ENCODE measurements at places on chromosomes 2 and 18. TPM values are rescaled to one million over a fixed set of nuclear protein-coding genes. Genes with fewer than 3 reads are reported as not detected.

GRCh38 chr2:20472569-20472968, 25.7 kb downstream of the RHOB start:
- DNase-seq, result no peak

ABHD3 gene
- total RNA-seq, result 15.2 TPM

MEIS1 gene
- total RNA-seq, result 91.5 TPM

GDF7 gene
- 11.8 TPM for total RNA-seq

GRCh38 chr2:216133397-216133796, 24.2 kb downstream of the XRCC5 start:
- no peak for DNase-seq

- peak; percentile 83 for DNase-seq
Observed at GRCh38 chr18:62101321-62101721, 85.5 kb downstream of the PIGN start.

SCN9A gene
- 8.2 TPM for total RNA-seq

GRCh38 chr2:121746071-121746578, 9.3 kb upstream of the TSN start:
- no peak for DNase-seq

MROH2A gene
- total RNA-seq, result not detected

KCNE4 gene
- total RNA-seq, result 133 TPM

GRCh38 chr18:37674570-37674969, 109.0 kb upstream of the CELF4 start:
- DNase-seq, result no peak

IL36A gene
- total RNA-seq, result not detected

DNA sequence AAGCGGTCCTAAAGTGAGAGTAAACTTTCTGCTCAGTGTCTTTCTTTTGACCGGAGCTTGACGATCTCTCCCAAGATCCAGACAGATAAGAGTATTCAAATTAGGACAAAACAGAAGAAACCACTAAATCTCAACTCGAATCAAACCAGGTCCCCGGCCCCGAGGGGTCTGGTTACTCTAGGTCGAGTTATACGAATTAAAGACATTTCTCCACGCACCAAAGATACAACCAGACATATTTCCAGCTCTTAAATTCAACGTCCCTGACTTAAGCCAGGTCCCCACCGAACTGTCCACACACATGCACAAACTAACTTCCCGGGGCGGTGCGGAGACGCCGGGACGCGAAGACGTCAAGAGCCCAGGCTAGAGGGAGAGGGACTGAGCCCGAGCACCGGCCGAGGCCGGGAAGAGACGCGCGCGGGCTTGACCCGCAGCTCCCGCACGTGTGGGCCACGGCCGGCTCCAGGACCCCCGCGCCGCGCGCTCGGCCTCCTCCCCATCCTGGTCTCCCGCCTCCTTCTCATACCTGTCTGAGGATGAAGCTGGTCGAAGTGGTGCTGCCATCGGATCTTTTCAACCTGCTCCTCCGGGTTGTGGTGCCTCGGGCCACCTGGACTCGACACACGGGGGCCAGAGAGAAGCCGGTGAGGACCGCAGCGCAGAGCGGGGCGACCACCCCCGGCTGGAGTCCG, 896 bp downstream of the CACNB4 start:
- DNase-seq, result peak; percentile 66

DNA sequence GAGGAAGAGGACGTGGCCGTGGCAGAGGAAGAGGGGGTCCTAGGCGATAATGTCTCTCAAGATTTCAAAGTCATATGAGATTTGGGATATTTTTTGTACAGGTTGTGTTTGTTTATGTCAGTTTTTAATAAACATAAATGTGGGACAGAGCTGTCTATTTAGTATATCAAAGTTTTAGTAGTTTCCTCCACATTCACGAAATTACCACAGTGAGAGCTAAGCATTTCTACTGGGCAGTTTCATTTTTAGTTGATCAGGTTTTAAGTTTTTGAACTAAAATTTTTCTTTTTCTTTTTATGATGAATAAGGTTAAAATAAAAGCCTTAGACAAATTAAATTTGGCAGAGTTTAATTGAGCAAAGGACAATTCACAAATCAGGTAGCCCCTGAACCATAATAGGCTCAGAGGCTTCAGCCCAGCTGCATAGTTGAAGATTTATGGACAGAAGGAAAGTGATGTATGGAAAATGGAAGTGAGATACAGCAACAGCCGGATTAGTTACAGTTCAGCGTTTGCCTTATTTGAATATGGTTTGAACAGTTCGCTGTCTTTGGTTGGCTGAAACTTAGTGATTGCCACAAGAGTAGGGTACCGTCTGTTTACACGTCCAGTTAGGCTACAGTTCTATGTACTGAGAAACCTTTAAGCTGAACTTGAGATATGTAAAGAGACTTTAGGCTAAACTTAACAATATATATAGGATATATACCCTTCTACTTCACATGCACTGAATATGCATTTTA, 17.1 kb downstream of the SNRPD1 start:
- DNase-seq, result no peak

DNA sequence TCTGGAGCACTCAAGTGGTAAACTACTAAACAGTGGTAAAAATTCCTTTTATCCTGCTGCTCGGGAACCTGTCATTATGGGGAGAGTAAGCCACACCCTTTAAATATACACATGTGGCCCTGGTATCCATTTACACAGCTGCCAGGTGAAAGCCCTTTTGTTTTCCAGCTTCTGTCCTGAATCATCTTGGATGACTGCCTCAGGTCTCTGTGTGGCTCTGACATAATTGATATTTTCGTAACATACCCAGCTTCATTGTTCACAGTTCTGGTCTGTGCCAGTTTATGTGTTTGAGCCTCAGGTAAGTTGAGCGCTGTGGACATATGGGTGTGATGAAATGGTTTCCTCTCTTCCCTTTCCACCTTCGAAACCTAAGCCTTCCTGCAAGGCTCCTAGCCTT, 15.7 kb upstream of the TTC39C start:
- no peak for DNase-seq

DNA sequence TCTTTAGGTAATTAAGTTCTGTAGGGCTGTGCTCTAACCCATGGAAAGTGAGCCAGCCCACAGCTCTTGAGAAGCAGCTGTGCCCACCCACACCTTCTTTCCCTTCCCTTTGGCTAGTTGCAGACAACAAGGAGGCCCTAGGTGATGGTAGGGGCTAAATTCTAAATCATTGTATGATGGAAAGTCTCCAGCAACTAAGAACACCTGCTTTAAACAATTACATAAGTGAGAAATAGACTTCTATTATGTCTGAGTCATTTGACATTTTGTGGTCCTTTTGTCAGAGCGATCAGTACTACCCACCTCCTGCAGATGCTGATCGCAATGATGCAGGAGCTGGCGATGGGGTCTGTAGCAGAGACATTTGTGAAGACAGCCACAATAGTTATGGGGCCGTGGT, 79.6 kb downstream of the TEX51 start:
- DNase-seq, result no peak

DNA sequence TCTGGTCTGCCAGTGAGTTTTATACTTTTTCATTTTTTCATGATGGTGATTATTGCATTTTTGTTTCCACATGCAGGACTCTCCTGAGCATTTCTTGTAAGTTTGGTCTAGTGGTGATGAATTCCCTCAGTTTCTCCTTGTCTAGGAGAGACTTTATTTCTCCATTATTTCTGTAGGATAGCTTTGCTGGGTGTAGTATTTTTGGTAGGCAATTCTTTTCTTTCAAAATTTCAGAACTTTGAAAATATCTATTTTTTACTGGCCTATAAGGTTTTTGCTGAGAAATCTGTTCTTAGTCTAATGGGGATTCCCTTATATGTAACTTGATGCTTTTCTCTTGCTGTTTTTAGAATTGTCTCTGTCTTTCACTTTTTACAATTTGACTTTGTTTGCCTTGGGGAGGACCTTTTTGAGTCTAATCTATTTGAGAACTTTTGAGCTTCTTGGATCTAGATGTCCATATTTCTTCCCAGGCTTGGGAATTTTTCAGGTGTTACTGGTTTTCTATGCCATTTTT, 149.1 kb downstream of the UBR3 start:
- DNase-seq, result no peak

GRCh38 chr2:102126660-102127059, 15.9 kb upstream of the IL1R1 start:
- no peak for DNase-seq

DNA sequence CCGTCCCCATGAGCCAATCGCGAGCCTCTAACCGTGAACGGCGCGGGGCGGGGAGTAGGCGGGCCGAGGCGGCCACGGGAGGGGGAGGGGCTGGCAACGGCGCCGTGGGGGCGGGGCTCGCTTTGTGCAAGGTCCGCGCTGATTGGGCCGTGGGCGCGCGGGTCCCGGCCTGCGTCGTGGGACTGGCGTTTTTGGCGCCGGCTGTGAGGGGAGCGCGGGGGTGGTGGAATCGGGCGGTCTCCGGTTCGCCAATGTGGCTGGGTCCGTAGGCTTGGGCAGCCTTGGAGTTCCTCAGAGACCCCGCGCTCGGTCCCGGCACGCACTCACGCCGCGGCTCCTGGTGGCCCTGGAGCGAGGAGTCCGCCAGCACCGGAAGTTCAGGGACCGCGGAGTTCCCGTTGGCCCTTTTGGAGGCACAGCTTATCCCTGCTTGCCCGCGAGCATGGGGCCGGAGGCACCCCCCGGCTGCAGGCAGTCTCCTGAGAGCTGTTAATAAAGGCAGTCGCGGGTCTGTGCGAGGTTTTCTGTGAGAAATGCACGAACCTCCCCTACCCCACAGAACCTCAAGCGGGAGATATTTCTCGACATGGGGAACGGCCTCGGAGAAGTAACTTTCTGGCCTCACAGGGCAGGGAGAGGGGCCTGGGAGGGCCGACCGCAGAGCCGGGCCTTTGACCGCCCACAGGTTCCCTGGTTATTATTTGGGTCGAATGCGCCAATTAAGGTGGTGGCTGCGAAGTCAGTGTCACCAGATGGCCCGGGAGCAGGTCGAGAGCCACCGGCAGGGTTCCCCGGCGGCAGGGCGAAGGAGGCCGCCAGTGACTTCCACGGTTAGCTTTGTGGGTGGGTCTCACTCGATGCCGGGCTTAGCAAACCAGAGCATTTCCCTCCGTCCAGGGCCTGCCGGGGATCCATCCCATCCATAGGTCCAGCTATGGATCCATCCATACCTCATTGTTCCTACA, 574 bp upstream of the NCL start:
- DNase-seq, result no peak

DNA sequence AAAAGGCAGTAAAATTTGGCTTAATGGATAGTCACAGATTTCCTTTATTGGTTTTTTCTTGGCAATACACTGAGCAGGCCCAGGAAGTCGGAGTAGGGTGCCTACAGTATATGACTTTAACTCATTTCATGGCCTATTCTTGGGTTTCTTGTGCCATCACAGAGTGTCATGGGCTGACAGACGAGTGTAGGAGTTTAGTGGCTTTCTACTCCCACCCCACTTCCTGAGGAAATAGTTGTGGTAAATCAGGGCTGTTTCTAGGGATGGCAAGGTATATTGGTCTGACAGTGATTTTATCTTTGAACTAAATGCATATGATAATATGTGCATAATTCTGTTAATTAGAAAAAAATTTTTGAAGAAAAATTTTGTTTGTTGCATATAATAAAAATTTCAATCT, 100.1 kb downstream of the PLCL1 start:
- no peak for DNase-seq

PRKD3 gene
- 124 TPM for total RNA-seq

DNA sequence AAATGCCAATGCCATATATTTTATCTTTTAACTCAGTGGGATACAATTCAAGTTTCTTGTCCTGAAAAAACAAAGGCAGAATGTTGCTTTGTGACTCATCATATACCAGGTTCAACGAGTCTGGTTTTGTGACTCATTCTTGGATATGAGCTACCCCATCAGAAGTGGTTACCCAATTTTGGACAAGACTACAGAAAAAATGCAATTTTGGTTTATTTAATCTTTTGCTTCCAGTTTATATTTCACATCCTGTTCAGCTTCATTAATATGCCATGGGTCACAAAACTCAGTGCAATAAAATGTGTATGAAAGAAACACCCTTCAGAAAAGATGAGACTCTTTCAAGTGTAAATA, 25.0 kb downstream of the FN1 start:
- peak; percentile 45 for DNase-seq

GRCh38 chr2:12434630-12435098, 282.1 kb upstream of the TRIB2 start:
- DNase-seq, result no peak

MBD1 gene
- 34.9 TPM for total RNA-seq

DNA sequence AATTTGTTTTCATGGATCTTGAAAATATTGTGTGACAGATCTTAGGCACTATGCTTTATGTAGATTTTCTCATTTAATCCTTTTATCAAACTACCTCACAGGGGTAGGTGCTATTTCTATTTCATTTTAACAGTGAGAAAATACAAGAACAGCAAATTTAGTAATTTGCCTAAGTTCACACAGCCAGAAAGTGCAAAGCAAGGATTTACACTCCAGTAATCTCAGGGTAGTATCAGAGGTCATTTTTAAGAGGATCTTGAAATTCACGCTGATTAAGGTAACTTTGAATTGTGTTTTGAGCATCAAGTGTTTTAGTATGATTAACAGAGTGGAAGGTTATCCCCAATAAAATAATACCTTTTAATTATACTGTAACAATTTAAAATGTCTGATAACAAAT, 10.1 kb upstream of the KCNJ3 start:
- DNase-seq, result no peak

- no peak for DNase-seq
Observed at GRCh38 chr2:154261473-154262027, 389.8 kb downstream of the GALNT13 start.

DNA sequence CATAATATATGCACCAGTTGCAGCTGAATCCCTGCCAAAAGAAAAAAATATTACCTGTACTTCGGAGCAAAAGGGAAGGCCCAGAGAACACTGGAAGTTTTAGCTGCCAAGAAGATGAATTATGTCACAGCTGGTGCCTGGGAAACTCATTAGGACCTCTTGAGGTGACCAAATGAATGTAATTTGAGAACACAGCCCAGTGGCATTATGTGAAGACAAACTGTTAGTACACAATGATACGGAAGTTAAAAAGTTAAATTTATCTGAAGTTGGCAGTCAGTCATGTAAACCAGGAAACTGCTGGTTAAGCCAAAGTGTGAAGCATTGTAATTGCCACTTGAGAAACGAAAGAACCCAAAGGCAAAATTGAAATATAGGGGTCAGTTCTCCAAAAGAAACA, 80.7 kb downstream of the EML4 start:
- no peak for DNase-seq

DNA sequence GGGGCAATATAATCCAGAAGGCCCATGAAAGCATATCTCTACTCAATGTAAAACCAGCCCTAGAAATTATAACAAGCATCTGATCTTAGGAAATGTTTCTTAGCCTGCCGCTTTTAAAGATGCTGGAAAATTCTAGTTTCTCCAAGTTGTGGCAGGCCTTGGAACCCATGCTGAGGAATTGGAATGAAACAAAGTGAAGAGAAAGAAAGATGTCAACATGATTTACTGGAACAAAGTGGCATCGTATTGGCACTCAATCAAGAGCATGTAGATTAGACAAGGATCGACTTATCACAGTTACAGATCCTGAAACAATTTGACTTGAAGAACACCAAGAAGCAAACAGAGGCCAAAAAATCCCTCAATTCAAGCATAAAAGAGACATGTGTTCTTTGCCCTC, 28.7 kb downstream of the CNTNAP5 start:
- DNase-seq, result no peak

CHRNG gene
- total RNA-seq, result not detected
